ENCODE measurements at places on chromosomes 7 and 10.

- no peak for DNase-seq
Measured at GRCh38 chr10:27041196-27041595, 59.1 kb downstream of the ANKRD26 start.

- DNase-seq: no peak
Measured at GRCh38 chr7:106063692-106064091, 48.4 kb downstream of the SYPL1 start.

- no peak for DNase-seq
Measured at GRCh38 chr7:36969376-36969775, 245.1 kb upstream of the AOAH start.

GRCh38 chr7:77458786-77459185 lies 42.6 kb upstream of the GSAP start:
- no peak for DNase-seq

DNA sequence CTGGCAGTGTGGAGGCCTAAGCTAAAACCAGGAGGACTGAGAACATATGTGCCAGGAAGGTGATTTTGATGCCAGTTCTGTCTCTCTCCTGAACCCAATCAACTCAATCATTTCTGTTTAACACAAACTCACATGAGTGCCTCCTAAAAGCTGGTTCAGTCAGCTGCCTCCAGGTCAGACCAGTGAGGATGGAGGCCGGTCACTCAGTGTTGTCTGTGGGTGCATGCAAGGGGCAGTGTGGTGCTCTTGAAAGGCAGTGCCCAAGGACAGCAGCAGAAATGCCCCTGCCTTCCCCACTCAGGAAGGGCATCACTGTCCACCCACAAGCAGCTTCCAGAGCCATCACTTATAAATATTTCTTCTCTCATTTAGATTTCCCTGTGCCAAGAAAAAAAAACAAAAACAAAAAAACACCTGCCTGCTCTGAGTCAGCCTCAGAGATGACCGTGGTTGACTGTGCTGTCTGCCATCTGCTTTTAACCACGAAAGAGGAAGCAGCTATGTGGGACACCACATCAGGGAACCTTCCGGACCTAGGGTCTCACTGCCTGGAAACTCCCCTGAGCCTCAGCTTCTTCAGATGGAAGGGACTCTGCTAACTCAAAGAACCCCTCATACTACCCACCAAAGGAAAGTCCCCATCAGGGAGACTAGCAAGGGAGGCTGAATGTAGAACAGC lies 39.1 kb downstream of the VOPP1 start:
- no peak for DNase-seq

DNA sequence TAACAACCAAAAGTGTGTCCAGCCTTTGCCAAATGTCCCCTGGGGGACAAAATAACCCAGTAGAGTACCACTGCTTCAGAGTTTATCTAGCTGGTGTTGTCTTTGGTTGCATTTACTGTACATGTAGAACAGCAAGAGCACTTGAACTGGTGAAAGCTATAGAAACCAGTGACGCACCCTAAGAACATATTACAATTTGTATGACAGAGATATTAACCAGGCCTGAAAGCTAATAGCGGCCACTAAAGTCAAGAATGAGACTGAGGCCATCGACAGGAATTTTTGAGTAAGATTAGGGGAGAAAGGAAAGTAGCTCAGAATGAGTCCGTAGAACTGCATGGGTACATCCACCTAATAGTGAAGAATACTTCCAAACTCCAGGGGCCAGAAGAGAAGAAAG lies 236.2 kb downstream of the MTERF1 start:
- DNase-seq: no peak

DNA sequence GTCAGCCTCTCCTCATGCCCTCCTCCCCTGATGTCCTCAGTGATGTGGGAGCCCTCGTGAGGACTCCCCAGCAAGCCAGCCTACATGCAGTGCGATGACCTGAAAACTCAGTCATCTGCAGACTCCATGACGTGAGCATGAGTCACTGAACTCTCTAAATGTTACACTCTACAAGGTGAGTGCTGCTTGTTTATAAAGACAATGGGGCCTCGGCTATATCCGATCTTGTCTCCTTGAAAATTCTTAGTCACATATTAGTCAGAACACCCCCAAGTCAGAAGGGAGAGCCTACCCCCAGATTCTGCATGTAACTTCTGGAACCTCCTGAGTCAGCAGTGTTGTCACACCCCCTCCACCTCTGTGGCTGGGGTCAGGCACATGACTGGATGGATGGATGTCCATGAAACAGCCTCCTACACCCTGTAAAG lies 673.8 kb downstream of the INHBA start:
- DNase-seq: no peak

- no peak for DNase-seq
Measured at GRCh38 chr7:6559896-6560295, 8.6 kb upstream of the GRID2IP start.

GRCh38 chr7:128197589-128197988 lies 43.5 kb upstream of the LEP start:
- no peak for DNase-seq

GRCh38 chr7:25565002-25565401 lies 336.7 kb upstream of the NPVF start:
- peak; percentile 21 for DNase-seq

GRCh38 chr7:140384894-140385545 lies 13.3 kb downstream of the SLC37A3 start:
- DNase-seq: no peak

DNA sequence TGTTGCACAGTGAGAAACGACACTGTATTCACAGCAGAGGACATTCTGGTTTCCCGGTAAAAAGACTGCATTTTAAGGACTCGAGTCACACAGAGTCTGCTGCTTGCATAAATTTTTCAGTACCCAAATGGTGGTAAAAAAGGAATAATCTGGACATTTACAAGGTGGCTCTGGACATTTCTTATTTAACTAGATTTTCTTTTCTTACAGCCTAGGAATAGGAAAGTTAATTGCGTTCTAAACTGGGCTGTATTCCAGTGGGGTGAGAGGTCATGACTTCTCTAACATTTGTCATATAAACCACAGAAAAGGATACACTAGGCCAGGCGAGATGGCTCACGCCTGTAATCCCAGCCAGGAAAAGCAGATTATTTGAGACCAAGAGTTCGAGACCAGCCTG lies 237.5 kb upstream of the KLF6 start:
- no peak for DNase-seq

GRCh38 chr7:131381069-131381838 lies 53.6 kb downstream of the MKLN1 start:
- no peak for DNase-seq

DNA sequence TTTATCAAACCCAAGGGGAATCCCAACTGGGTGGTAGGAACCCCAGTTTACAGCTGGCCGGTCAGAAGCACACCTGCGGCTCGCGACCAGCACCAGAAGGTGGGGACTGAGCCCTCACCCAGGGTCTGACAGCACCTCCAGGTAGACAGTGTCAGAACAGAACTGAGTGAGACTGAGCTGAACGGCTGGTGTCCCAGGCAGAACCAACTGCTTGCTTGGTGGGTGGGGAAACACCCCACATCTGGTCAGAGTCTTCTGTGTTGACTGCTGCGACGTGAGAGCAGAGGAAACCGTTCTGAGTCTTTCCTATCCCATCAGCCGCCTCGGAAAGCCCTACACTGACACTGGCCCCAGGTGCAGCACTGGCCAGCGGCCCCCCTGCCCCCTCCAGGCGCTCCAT lies 160.7 kb downstream of the MAD1L1 start:
- no peak for DNase-seq

DNA sequence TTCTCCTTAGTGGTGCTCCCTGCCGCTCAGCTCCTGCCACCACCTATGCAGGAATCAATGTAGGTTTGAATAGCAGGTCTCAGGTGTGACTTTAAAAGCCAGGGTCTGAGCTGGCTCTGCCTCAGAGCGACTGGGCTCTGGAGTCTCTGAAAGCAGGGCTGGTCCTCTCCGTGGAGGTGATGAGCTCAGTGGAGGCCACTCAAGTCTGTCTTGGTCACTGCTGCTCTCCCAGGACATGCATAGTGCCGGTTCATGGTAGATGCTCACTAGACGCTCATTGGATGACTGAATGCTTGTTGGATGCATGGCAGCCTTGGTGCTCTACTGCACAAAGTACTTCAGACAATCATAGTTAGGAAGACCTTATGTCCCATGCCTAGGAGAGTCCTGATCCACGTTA lies 45.1 kb upstream of the PTF1A start:
- DNase-seq: no peak

DNA sequence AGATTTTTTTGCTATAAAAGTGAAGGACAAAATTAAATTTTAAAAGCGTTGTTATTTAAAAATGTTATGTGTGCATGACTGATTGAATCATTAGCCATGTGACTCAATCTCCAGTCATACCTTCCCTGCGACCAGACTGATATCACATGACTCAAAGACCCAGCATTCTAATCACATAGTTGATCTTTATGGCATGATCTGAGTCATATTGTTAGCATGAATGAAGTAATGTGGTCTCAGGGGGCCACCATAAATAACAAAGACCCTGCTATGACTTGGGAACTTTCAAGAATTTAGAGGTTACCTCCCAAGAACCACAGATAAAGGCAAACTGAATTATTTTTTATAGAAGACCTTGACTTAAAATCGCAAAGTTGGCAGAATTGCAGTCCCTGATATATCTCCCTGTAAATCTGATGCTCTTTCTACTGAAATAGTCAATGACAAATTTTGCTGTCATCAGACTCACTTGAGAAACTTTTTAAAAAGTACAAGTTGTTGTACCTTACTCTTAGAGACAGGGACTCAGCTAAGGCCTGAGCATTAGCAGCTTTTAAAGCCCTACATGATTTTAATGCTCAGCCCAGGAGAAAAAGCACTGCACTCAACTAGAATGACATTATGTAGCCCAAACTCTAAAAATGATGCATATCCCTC lies 717.3 kb downstream of the XPNPEP1 start:
- DNase-seq: no peak

GRCh38 chr10:43282881-43283280 lies 16.0 kb upstream of the RASGEF1A start:
- DNase-seq: no peak

- no peak for DNase-seq
Measured at GRCh38 chr10:96244354-96244753, 27.0 kb downstream of the BLNK start.

GRCh38 chr10:89392974-89393373 lies 551 bp downstream of the IFIT1 start:
- no peak for DNase-seq

- no peak for DNase-seq
Measured at GRCh38 chr7:70799841-70800405, 332.0 kb upstream of the GALNT17 start.

DNA sequence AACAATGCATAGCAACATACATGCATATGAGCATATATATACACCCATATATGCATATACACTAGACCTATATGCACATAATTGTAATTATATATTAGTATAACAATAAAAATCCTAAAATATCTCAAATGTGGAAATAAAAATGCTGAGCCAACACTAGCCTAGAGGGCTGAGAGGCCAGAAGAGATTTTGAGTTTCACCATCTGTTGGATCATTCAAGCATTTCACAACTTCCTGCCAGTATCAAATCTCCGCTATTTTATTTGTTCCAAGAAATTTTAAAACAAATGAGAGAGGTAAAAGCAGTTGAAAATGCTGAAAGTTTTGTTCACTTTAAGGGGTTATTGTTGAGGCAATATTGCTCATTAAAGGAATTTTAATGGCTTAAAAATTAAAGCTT lies 187.0 kb downstream of the PCDH15 start:
- DNase-seq: no peak

DNA sequence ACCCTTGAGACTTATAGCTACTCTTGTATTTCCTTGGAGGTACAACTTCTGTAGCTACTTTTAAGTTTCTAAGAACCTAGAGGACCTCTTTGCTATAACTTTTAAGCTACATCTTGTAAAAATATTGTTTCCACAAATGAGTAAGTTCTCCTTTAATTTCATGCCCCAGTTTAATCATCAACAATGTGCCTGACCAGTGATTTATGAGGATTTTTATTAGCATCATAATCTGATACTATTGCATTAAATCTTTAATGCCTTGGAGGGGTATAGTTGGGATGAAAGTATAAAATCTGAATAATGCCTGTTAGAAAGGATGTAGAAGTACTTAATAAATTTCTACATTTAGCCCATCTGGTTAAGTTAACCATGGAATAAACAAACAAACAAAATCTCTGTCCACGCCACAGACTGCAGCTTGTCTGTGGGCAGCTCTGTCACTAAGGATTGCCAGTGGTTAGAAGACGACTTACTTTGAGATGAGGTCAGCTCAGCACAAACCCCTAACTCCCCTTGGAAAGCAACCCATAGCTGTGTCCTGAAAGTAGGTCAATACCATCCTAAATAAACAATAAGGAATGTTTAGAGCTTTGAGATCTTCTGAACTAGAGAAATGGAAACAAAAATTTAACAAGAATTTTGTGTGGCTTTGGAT lies 18.3 kb downstream of the UBE2D1 start:
- DNase-seq: no peak

DNA sequence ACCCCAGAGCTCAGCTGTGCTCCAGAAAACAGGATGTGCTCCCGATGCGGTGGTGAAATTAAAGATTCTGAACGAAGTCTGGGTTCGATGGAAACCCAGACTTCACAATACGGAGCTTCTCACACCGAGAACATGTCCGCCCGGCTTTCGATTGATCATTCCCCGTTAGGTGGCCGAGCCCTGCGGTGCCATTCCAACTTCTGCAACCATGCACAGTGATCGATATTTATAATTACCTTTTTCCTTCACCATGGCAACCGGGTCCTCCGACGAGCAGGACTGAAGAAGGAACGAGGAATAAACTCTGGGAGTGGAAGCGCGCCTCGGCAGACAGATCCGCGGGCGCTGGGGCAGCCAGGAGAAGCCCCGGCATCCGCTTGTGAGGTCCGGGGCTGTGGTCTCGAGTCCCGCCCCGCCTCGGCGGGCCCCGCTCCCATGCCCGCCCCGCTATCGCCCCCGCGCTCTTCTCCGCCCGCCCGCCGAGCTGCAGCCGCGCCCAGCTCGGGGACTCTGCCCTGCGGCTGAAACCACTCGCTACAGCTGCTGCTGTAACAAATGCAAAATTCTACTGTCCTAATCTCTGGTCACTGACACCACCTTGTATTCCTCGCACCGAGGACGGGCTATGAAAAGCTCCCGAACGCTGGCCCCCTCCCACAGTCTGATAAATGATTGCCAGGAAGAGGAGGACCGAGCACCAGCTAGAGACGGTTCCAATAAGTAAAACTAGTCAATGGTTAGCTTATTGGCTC lies 26.2 kb downstream of the ABLIM1 start:
- no peak for DNase-seq

DNA sequence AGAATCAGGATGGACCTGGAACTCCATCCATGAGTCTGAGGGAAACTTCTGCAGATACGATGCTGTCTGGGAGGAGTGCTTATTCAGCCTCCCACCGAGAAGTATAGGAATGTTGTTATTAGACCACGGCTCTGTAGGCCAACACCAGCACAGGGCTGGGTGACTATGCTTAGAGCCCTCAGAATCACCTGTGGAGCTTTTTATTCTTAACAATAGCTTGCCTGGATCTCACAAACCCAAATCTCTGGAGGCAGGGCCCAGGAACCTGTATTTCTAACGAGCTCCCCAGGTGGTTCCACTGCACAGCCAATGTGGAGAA lies 55.6 kb upstream of the ARID5B start:
- no peak for DNase-seq

- no peak for DNase-seq
Measured at GRCh38 chr10:10530313-10530712, 487.4 kb upstream of the CELF2 start.

Data from tibial nerve (tissue), 4 donors.